ENCODE measurements at places on chromosomes 7 and 10.

DNA sequence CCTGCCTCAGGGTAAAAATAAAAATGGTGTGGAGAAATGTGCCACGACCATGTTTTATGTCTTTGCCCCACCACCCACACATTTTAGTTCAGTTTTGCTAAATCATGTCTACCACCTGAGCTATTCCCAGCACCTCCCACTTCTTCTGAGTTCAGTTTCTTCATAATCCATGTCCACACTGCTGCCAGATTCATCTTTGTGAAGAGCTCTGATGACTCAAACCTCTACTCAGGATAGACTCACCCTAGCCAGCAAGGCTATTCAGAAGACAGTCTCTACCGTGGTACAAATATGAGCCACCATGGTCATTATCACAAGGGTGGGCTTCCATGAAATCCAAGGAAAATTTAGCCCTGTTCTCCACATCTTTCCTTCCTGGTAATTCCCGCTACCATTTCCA is 231.1 kb upstream of the PRKCQ start:
- DNase-seq: no peak

DNA sequence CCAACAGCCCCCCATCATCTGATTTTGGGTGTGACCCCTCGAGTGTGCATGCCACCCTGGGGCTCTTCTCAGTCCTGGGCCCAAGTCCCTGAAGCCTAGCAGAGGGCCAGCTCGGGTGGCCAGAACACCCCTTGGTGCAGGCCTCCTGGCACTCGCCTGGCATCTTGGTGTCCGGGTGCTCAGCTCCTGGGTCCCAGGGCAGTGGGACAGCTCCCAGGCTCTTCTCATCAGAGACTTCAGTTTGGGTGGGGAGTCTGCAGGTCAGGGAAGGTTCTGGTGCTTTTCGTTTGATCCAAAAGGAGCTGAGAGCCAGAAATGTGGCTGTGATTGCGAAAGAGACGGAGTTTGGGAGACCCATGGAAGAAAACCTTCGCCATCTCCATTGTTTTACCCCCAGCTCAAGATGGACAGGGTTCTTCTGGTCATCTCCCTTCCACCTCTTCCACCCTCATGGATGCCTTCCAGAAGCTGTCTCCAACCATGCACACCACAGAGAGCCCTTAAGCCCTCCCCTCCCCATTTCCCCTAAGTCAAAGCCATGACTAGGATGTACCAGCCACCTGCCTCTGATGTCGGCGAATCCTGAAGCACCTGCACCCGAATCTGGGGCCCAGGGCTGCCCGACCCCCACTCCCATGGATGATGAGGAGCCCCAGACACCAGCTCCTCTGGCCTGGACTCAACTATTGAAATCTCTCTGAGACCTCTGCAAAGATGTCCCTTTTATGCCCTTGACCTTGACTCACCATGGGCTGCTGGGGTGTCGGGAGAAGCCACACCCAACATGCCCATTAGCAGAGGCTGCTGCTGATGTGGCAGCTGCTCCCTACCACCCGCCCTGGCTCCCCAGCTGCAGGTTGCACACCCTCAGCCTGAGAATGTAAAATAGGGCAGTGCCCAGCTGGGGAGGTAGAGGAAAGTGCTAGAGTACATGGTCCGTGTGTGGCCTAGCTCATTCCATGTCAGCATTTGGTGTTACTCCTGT is 55.3 kb downstream of the ADCYAP1R1 start:
- no peak for DNase-seq

GRCh38 chr10:88103576-88103975 is 240.2 kb downstream of the PTEN start:
- DNase-seq: no peak

GRCh38 chr7:131967216-131967730 is 410.8 kb upstream of the PODXL start:
- no peak for DNase-seq

Measured in activated gamma-delta T cell (primary cell).